Esophagus squamous epithelium (tissue), 5 donors: ENCODE measurements at places on chromosomes 4 and X.

GRCh38 chr4:180120068-180120467 is 2123.1 kb upstream of the TENM3 start:
- DNase-seq, result no peak

- no peak for DNase-seq
Observed at GRCh38 chr4:14910411-14910810, 91.9 kb upstream of the CPEB2 start.

DNA sequence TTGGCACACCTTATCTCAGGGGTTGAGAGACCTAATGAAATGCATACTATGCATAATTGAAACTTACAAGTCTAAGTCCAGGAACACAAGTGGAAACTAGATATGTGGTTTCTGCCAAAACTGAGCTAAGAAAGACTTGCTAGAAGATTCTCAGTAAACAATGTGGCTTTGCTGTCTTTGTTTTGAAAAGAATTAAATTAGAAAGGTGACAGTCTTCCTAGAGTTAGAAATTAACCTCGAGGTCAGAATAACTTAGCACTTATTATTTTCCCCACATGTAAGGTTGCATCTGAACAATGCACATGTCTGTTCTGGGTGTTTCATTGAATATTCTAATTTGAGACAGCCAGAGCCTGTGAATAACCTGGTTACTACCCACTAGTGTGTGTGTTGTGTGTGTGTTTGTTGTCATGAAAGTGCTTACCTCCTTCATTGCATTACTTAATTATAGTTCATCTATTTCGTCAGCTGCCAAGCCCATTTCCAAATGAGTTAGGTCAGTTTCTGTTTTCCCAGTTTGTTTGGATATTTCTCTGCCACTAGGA is 1.5 kb downstream of the EREG start:
- DNase-seq, result no peak

- DNase-seq, result no peak
Observed at GRCh38 chr4:114396808-114397207, 201.8 kb upstream of the UGT8 start.

DNA sequence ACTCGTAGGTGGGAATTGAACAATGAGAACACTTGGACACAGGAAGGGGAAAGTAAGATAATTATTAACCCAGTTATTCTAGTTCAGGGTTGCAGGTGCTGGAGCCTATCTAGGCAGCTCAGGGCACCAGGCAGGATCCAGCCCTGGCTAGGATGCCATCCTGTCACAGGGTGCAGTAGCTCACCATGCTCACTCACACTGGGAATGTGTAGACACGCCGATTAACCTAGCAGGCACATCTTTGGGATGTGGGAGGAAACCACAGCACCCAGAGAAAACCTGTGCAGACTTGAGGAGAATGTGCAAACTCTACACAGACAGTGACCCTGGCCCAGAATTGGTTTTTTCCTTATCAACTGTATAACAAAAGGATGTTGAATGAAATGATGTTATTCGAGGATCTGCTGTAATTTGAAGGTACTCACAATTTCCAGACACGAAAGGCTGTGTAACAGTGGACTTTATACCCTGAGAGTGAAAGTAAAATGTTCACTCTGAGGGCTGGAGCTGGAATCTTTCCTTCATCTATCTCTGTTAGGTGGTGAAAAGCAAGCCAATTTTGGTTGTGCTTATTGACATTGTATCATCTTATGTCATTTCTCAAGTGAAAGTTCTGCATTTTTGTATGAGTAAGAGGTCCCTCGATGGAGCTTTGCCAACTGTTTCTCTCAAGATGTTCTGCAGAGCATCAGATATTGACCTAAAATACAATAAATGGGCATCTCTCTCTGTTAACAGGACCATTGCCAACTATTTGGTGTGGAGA is 78.8 kb downstream of the PHEX start:
- no peak for DNase-seq

DNA sequence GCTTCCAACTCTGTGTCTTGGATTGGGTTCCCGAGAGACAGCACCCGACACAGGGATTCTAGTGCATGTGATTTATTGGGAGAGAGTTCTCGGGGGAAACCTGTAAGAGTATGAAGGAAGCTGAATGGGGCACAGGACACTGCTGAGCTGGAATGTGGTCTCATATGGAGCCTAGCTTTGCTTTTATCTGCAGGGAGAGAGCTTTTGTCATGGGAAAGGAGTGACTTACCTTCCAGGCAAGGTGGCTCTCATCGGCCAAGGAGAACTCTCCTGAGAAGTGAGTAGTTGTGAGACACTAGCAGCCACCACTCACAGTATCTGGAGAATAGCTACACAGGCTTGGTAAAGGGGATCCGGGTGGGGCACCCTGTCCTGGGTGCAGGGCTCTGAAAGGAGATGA is 124.5 kb downstream of the NHS start:
- DNase-seq, result no peak

DNA sequence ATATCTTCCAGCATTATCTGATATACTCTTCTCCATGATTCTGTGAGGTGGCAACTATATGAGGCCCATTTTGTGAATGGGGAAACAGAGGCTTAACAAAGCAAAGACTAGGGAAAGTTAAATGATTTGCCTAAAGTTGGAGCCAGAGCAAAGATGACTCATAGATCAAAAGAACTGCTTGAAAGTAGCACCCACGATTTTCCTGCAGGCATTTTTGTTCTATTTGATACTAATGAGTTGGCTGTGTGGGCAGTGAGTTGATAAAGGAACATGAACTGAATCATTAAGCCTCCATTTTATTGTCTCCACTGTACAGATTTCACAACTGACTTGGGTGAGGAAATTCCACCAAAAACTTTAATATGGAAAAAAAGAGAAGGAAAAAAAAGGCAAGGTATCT is 138.9 kb upstream of the IGFBP7 start:
- no peak for DNase-seq

DNA sequence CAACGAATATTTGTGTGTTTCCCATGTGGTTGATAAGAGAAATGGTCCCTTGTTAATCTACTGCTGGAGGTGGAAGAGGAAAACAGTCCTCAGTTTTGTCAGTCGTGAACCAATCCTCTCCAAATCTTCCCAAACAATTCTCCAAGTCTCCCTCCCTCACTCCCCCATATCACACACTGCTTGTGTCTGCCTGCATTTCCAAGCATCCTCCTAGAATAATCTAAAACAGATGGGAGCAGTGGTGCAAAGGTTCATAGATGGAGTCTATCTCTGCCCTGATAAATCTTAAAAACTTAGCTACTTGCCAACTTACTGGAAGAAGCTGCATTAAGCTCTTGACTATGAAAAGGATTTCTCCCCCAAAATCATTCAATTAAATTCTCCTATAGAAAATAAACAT is 43.7 kb upstream of the SH3KBP1 start:
- no peak for DNase-seq

DNA sequence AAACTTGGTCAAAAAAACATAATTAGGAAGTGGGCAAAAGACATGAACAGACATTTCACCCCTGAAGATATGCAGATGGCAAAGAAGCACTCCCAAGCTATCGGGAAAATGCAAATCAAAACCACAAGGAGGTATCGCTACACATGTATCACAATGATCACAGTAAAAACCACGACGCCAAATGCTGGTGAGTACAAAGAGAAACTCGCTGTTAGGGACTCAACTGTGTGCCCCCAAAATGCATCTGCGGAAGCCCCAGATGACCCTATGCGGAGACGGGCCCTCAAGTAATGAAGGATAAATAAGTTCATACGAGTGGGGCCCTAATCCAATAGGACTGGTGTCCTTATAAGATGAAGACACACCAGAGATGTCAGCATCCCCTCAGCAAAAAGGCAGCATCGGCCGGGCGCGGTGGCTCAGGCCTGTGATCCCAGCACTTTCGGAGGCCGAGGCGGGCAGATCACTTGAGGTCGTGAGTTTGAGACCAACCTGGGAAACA is 10.2 kb downstream of the GAK start:
- DNase-seq, result no peak

GRCh38 chrX:106000203-106000602 is 38.3 kb downstream of the SERPINA7 start:
- no peak for DNase-seq

DNA sequence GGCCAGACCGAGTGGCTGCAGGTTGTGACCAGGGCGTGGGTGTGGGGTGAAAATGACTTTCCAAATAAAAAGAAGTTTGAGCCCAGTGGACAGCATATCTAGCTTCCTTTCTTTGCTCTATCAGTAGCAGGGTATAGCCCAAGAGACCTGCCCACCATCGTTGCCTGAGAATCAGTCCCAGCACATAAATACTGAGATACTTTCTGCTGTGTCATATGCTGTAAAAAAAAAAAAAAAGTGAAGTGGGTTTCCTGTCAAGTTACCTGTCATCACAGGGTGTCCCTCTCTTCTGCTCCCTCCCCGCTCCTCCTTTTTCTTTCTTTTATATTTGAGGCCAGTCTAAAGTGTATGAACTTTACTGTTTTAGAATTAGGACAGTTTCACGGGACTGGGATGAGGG is 330.3 kb upstream of the BOD1L1 start:
- DNase-seq, result no peak

DNA sequence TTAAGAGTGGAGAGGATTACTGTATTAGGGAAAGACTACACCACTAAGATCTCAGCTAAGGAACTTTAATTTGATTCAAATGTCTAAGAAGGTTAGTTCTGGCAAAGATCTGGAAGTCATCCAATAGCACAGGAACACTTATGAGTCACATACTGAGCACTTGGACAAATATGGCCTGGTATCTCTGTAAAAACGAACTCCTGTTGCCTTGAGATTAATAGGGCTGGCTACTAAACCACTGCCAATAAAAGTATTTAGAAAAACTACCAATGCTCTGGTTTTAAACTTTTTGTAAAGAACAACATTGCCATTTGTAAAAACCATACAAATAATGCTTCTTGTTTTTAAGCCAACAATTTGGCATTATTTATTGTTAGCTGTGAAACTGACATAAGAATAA is 70.5 kb downstream of the SEC24D start:
- no peak for DNase-seq

- no peak for DNase-seq
Observed at GRCh38 chr4:165351359-165352130, 24.1 kb downstream of the MSMO1 start.

DNA sequence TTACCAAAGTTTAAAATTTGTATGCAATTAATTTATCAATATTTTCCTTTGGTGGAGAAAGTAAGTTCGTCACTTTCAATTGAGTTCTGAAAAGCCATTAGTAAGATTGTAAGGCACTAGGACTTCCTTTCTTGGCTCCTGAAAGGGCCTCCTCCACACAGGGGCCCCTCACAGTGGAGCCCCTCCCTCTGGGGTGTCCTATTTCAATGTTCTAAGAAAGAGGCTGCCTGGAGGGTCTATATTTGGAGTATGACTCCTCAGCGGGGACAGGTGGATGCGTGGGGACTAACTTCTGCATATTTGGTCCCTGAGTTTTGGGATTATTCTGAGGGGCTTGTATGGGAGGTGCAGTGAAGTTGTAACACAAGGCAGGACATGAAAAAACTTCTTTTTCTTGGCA is 1.6 kb upstream of the ARMCX4 start:
- DNase-seq, result no peak

DNA sequence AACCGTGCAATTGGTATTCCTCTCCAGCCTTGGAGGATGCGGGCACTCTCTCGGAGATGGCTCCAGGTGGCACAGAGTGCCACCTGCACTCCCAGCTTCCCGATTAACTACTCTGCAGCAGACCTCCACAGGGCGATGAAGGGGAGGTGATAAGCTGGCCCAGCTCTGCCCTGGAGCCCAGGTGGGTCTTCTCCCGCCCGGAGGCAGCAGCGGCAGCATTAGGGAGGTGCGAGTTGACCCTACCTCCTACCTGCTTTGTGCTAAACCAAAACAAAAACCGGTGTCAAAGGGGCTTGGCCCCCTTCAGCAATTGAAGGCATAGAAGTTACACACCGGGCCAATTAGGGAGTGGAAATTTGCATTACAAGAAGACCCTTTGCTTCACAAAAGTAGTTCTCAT is 137.4 kb upstream of the MAMLD1 start:
- DNase-seq, result no peak

DNA sequence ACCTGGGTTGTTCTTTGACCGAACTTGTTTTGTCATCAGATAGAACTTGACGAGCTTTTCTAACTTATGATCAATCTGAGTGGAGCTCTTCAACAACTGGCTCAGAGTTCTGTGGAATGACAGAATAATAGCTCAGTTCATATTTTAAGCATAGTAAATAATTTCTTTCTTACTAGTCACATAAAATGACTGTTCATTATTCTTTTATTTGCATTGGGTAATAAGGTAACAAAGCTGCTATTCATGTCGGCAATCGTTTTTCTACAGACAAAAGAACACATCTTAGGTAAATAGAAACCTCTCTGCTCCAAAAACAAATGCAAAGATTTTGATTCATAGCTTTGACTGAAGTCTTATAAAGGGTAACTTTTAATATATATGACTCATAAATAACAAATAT is 57.3 kb upstream of the CXCL8 start:
- DNase-seq, result no peak

GRCh38 chrX:124426288-124427169 is 80.2 kb downstream of the SH2D1A start:
- no peak for DNase-seq

DNA sequence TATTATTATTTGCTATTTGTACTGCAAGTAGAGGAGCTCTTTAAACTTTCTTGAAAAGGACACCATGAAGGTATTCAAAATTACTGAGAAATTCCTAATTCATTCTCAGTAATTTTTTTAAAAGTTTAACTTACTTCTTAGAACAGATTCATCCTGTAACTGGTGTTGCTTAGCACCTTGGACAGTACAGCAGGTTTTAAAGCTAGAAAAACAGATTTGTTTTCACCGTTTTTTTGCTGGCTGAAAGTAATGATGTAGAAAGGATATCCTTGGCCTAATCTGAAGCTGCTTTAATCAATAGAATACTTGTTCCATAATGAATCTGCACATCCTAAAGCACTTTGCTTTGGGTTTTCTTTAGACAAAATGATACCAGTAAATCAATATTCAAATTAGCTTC is 142.5 kb upstream of the TRAM1L1 start:
- DNase-seq, result no peak

- no peak for DNase-seq
Observed at GRCh38 chr4:106183551-106183950, 132.5 kb downstream of the TBCK start.

DNA sequence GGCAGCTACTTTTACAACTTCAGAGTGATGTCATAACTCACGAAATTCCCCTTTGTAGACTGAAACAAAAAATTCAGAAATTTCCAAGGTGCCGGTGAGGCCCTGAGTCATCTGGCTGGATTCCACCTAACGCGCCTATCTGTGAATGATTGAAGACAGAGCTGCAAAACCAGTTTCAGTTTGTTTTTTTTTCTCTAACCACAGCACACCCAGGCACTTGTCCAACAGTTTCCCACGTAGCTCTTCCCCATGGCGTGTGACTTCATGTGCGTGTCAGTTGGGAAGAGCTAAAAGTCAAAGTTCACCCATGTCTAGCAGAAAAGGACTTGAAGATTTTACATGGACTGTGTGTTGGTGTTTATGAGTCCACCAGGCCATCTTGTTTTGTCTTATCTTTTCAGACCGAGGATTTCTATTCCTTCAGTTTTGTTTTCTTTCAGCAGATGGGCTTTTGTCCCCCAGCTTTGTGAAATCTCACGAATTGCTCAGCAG is 16.4 kb downstream of the TCEANC start:
- no peak for DNase-seq

- no peak for DNase-seq
Observed at GRCh38 chrX:56519642-56520041, 43.8 kb upstream of the UBQLN2 start.
